NCI-H1105 (cell line): ENCODE measurements at places on chromosomes 6 and 20.

GRCh38 chr6:167393731-167394130 lies 68.8 kb downstream of the TTLL2 start:
- no peak for DNase-seq

DNA sequence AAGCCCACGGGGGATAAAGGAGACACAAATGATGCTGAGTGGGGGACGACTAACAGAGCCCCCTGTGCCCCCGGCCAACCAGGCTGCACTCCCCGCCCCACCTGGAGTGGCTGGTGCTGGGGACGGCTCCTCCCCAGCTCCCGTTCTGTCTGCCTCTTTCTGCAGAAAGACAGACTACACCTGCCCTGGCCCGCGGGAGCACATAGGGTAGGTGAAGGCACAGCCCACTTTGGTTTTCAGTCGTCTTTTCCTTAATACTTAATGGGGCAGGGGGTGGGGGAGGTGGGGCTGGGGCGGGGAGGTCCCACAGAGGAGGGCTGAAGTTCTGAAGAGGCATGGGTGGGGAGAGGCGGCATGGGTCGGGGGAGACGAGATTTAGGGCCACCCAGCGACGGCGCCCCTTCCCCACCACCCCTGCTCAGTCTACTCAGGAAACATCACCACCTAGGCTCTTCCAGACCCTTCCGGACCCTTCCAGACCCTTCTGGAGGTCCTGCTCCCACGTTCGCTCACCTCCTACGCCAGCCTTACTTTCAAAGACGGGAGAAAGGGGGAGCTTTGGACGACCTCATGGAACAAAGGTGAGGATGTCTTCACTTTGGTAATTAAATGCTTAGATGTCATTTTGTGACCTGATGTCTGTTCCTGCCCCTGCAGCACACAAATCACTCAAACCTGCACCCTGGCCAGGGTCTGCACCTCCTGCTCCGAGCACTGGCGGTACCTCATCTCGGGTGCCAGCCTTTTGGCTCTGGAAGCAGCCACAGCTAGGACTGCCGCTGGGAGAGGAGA lies 21.2 kb upstream of the FRMD1 start:
- no peak for DNase-seq

GRCh38 chr6:34570066-34570833 lies 14.1 kb upstream of the SPDEF start:
- no peak for DNase-seq

DNA sequence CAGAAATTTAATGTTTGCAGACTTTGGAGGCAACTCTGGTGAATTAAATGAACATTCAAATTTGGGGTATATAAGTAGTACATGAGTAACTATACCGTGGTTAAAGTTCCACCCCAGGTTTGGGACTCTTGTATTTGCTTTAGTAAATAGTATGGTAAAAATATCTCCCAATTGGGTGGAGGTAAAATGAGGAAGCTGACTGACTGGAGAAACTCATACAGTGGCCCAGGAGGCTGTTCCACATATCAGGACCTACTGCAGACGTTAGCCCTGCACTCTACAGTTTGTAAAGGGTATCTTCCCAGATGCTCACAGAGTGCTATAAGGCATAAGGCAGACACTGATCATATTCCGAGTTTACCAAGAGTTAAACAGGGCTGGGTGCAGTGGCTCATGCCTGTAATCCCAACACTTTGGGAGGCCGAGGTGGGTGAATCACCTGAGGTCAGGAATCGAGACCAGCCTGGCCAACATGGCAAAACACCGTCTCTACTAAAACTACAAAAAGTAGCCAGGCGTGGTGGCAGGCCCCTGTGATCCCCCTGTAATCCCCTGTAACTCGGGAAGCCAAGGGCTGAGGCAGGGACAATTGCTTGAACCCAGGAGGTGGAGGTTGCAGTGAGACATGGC lies 53.7 kb downstream of the CPXM1 start:
- no peak for DNase-seq

- DNase-seq = no peak
Observed at GRCh38 chr6:144027932-144028587, 20.0 kb upstream of the PLAGL1 start.

DNA sequence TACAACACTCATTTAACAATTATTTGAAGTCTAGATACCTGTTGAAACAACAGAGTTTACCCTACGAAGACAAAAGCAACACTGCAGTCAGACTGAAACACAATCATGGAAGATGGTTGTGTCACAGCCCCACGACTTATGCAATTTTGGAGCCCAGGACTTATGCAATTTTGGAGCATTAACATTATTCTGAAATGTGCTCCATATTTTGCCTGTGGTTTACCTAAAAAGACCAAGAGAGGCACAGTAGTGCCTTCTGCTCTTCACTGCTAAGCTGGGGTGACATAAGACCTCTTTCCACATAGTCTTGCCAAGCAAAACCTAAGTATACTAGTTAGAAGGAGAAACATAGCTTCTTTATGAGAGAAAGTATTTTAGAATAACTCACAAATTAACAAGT lies 216.5 kb downstream of the PTPRK start:
- DNase-seq = no peak

GRCh38 chr6:82521861-82522260 lies 158.2 kb downstream of the TPBG start:
- DNase-seq = no peak

DNA sequence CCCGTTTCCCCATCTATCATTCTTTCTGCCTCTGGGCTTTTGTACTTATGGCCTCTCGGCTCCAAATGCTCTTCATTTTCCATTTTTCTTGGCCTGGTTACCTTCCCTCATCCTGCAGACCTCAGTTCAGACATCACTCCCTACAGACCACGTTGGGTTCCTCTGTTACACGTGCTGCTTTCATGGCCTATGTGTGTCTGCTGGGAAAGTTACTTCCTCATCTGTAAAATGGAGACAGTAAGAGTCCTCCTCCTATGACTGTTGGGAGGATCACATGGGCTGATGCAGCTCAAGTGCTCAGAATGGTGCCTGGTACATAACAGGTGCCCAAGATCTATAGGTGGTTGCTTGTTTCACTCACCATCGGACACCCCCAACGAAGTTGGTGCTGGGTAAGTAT lies 13.5 kb downstream of the KCNK17 start:
- DNase-seq = no peak

- no peak for DNase-seq
Observed at GRCh38 chr6:152117156-152118133, 310.0 kb downstream of the ESR1 start.

- DNase-seq = no peak
Observed at GRCh38 chr6:27143474-27144026, 104.0 kb upstream of the PRSS16 start.

DNA sequence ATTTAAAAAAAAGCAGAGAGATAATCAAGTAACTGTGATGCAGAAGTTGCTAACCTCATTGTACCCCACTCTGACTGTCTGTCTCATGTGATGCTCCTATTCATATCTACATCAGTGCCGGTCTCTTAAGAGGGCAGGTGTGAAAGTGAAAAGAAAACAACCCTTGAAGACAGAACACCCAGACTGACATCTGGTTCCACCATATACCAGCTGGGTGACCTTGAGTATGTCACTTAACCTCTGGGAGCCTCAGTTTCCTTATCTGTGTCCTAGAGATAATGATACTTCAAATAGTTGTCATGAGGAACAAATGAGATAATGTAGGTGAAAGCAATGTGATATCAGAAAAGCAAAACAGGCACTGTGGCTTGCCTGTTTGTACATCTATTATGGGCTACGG lies 426.8 kb upstream of the SOX4 start:
- DNase-seq = no peak

- peak; percentile 25 for DNase-seq
Observed at GRCh38 chr20:6074145-6074561, 20.3 kb upstream of the LRRN4 start.

GRCh38 chr6:166244353-166245045 lies 63.7 kb downstream of the PRR18 start:
- DNase-seq = no peak

DNA sequence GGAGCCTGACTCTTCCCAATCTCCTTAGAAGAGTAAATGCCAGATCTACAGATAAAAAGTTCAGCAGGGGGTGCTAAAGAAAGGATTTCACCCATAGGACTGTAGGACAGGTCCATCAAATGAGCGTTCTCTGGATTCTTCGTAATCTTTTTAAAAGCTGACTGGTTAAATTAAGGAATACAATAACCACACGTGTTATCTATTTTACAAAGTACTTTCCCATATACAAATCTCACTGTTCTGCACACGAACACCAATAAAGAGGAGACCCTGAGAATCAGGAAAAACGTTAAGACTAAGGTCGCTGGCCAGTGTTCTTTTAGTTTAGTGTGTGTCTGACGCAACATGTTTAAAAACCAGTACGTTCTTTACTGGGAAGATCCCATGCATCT lies 542 bp downstream of the TUBE1 start:
- peak; percentile 12 for DNase-seq

- DNase-seq = peak; percentile 88
Observed at GRCh38 chr6:25253351-25253750, 25.8 kb upstream of the CARMIL1 start.

- no peak for DNase-seq
Observed at GRCh38 chr6:25892877-25893276, 18.8 kb upstream of the SLC17A3 start.

DNA sequence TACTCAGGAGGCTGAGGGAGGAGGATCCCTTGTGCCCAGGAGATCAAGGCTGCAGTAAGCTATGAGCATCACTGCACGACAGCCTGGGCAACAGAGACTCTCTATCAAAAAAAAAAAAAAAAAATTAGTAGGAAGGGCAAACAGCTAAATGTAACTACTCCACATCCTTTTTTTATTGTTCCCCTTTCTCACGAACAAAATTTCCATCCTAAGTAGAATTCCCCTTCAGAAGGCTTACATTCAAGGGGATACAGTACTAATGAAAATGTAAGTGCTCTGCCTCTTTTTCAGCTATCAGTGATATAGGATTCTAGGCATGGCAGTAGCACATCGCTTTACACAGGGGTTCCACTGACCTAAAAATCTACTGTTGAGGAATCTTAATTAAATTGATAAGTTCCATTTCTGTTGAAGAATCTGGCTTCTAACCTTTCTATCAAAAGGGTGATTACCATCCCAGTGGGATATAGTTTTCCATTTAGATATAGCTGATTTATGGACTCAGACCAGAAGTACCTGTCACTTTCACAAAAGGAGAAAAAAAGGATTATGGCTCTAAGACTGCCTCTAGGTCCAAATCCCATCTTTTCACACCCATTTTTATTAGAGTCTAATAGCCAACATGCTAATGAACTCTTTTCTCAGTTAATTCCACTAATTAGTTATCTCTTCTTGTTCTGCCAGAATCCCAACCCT lies 2.6 kb downstream of the B4GALT5 start:
- no peak for DNase-seq

GRCh38 chr20:62395311-62396242 lies 8.7 kb downstream of the RPS21 start:
- no peak for DNase-seq

- DNase-seq = peak; percentile 97
Observed at GRCh38 chr6:26123947-26124780, 36.9 kb downstream of the HFE start.

DNA sequence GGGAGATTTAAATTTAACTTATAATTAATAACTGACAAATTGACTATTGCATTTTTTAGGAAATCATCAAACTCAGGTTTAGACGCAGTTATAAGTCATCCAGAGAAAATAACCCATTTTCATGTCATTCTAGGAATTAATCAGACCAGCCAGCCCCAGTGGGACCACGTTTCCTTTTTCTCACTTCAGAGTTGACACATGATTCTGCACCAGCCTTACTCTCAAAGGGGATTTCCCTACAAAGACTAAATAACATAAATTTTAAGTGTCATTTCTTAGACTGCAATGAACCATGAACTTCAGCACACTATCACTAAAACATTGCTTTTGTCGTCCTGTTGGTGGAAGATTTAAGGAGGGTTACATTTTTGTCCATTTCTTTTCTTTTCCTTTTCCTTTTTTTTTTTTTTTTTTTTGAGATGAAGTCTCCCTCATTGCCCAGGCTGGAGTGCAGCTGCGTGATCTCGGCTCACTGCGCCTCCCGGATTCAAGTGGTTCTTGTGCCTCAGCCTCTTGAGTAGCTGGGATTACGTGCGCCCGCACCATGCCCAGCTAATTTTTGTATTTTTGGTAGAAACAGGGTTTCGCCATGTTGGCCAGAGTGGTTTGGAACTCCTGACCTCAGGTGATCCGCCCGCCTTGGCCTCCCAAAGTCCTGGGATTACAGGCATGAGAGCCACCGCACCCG lies 3.6 kb downstream of the IPCEF1 start:
- no peak for DNase-seq

GRCh38 chr6:447381-448165 lies 56.0 kb downstream of the IRF4 start:
- no peak for DNase-seq

GRCh38 chr6:127267646-127268625 lies 1.3 kb downstream of the RNF146 start:
- peak; percentile 4 for DNase-seq

DNA sequence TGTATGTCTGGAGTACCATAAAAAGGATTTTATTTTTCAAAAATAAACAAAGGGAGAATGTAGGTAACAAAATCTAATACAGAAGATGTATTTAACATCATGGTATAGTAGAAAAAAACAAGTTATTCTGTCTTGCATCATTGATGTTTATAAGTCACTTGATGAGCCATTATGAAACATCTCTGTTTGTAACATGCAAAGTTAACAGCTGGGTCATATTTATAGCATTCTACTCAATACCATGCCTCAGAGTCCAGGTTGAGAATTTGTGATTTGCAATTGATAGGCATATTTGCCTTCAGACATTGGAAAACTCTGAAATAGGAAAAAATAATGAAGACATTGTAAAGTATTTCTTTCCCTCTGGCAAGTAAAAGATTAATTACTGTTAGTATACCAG lies 52.3 kb upstream of the IL20RA start:
- DNase-seq = no peak

GRCh38 chr20:56173438-56173837 lies 75.1 kb upstream of the MC3R start:
- no peak for DNase-seq

DNA sequence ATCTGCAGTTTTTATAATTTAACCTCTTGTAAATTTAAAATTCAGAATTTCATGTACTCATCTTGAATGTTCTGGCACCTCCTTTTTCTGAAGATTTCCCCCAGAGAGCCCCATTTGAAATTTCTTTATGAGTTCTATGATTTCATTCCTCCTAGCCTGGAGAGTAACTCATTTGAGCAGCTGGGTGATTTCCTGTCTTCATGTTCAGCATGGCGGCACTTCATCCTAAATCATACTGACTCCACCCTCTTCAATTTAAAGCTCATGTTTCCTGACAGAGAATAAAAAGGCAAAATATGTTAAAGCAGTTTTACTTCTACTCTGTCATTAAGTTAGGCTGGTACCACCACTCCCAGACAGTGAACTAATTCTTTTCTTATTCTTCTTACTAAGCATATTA lies 250.9 kb upstream of the POU3F2 start:
- DNase-seq = no peak

GRCh38 chr6:112622036-112622435 lies 274.9 kb downstream of the RFPL4B start:
- no peak for DNase-seq

GRCh38 chr6:38570750-38571149 lies 69.0 kb downstream of the BTBD9 start:
- DNase-seq = no peak

- no peak for DNase-seq
Observed at GRCh38 chr6:23213193-23213592, 643.8 kb downstream of the HDGFL1 start.

GRCh38 chr6:111806561-111807497 lies 66.4 kb downstream of the FYN start:
- no peak for DNase-seq
